Astrocyte of the cerebellum (primary cell): ENCODE measurements at places on chromosomes 5 and 9.

- peak; percentile 94 for DNase-seq
Observed at GRCh38 chr5:35129921-35130485, 82.3 kb upstream of the AGXT2 start.

DNA sequence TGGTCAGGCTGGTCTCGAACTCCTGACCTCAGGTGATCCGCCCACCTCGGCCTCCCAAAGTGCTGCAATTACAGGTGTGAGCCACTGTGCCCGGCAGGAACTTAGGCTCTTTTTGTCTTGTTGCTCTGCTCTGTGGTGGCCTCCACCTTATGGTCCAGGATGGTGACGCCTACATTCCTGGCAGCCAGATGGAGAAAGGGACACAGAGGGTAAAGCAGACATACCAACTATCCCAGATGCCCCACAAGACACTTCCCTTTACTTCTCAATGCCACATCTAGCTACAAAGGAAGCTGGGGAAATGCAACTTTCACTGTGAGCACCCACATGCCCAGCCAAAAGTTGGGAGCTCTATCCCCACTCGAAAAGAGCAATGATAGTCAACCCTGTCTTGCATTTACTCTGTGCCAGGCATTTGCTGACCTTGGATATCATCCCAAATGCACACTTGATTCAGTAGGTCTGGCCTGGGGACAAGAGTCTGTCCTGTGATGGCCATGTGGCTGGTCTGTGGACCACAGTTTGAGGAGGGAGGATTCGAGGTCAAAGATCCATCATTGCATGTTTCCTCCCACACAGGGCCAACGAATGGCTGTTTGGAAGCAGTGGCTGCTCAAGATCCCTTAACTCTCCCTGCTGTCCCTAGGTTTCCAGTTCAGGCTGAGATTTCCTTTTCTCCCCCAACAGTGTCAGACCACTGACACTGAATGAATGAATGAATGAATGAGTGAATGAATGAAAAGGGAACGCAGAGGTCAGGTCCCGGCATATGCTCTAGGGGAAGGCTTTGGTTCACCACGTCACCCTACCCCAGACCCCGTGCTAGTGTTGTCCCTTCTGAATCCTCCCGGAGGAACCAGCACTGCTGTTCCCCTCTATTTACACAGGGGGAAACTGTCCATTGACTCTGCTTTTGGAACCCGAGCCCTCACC, 1.4 kb upstream of the ERGIC1 start:
- DNase-seq = no peak

GRCh38 chr5:81165493-81166119, 67.5 kb upstream of the CKMT2 start:
- DNase-seq = peak; percentile 71

- no peak for DNase-seq
Observed at GRCh38 chr9:80994892-80995291, 694.5 kb downstream of the TLE1 start.

GRCh38 chr5:61202213-61202612, 39.9 kb upstream of the SMIM15 start:
- no peak for DNase-seq

- DNase-seq = no peak
Observed at GRCh38 chr5:111083323-111083722, 8.8 kb upstream of the WDR36 start.

GRCh38 chr5:3262451-3262850, 333.2 kb upstream of the IRX1 start:
- DNase-seq = no peak

- no peak for DNase-seq
Observed at GRCh38 chr9:107008011-107008410, 145.0 kb downstream of the ZNF462 start.

GRCh38 chr9:102985162-102985895, 9.8 kb upstream of the CYLC2 start:
- DNase-seq = no peak

- DNase-seq = no peak
Observed at GRCh38 chr5:150325426-150325825, 22.7 kb upstream of the ARSI start.

GRCh38 chr5:83701886-83702285, 18.8 kb downstream of the HAPLN1 start:
- no peak for DNase-seq

DNA sequence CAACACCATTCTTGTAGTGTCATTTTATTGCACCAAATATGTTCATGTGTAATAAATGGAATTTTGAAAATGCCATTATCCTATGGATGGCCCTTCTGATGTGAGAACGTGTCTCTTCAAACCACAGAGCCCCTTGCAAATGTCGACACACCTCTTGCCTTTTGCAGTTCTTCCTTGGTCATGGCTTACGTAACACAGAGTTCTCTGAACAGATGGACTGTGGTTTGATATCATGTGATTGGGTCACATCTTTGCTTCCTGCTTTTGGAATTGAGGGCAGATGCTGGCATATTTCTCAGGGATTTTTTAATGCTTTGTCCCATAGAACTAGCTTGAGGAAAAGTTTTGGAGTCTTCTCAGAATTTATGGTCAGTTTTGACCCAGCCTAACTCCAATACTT, 4.6 kb downstream of the TGFBR1 start:
- no peak for DNase-seq

- no peak for DNase-seq
Observed at GRCh38 chr9:120242116-120242811, 337.7 kb downstream of the CDK5RAP2 start.

GRCh38 chr9:35490155-35490909, 421 bp downstream of the RUSC2 start:
- no peak for DNase-seq

DNA sequence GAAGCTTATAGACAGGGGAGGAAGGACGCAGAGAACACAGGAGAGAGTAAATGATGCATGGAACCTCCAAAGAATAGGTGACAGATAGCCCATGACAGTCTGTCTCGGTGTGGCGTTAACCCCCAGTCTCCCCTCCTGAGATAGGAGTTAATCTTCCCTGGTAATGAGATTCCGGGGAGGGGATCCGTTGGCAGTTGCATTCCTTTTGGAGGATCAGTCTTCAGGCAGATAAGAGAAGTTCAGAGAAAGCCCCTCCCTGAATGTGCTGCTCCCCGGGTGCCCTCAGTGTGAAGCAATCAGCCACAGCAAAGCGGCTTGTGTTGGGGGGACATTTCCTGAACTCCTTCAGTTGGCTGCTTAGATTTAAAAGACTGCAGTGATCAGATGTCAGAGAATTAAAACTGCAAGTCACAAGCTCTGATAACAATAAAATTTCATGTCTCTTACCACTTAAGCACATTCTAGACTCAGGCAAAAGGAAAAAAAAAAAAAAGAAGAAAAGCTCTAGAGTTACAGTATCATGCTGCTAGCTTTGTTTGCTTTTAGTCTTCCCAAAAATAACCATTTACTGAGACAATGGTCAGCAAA, 121.1 kb downstream of the EGFLAM start:
- no peak for DNase-seq

- DNase-seq = no peak
Observed at GRCh38 chr5:31413030-31413812, 118.7 kb downstream of the DROSHA start.

GRCh38 chr5:54563083-54563761, 45.7 kb downstream of the SNX18 start:
- no peak for DNase-seq

GRCh38 chr5:52995095-52995494, 5.9 kb downstream of the ITGA2 start:
- no peak for DNase-seq

- DNase-seq = no peak
Observed at GRCh38 chr9:117548556-117548955, 133.7 kb upstream of the ASTN2 start.

DNA sequence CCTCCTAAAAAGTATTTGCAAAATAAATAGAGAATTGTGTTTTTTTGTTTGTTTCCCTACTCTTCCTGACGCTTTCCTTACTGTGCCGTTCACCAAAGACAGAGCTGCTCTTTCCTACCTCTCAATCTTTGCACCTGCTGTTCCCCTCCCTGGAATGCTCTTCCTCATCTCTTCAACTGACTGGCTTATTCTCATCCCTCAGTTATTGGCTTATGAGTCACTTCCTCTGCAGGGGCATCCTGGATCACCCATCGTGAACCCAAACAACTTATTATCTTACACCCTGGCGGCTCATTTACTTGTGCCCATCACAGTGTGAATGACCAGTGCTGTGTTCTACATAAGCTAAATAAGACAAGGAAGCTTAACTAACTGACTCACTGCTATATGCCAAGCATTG, 36.1 kb upstream of the CCNG1 start:
- DNase-seq = no peak

DNA sequence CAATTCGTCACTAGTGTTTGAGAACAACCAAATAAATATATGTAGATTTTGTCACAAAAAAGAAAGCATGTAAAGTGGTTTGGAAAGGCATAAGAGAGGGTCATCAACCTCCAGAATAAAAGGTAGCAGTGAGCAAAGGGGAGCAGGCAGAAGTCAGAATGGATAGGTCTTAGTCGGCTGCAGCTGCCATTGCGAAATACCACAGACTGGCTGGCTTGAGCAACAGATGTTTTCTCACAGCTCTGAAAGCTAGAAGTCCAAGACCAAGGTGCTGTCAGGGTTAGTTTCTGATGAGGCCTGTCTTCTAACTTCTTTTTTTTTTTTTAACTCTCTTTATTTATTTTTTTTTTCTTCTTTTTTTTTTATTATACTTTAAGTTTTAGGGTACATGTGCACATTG, 208.1 kb upstream of the PIK3R1 start:
- DNase-seq = peak; percentile 69

GRCh38 chr5:11062397-11062796, 301.4 kb upstream of the DAP start:
- peak; percentile 60 for DNase-seq

- no peak for DNase-seq
Observed at GRCh38 chr5:57576317-57576716, 93.7 kb upstream of the ACTBL2 start.

DNA sequence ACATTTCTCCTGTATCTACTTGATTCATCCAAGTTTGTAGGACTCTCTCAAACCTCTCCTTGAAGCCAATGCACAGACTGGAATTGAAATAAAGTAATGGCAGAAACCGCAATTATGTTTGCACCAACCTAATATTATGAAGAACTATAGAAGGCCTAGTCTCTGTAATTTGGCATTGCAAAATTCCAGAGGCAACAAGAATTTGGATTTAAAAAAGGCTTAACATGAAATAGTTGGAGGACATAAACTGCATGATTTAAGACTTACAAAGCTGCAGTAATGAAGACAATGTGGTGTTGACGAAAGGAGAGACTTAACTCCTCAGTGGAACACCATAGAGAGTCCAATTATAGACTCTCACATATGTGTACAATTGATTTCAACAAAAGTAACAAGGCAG, 117.8 kb upstream of the MINAR2 start:
- DNase-seq = no peak

GRCh38 chr9:137783521-137783920, 94.1 kb upstream of the CACNA1B start:
- no peak for DNase-seq

GRCh38 chr9:87122947-87123685, 175.8 kb upstream of the GAS1 start:
- no peak for DNase-seq

DNA sequence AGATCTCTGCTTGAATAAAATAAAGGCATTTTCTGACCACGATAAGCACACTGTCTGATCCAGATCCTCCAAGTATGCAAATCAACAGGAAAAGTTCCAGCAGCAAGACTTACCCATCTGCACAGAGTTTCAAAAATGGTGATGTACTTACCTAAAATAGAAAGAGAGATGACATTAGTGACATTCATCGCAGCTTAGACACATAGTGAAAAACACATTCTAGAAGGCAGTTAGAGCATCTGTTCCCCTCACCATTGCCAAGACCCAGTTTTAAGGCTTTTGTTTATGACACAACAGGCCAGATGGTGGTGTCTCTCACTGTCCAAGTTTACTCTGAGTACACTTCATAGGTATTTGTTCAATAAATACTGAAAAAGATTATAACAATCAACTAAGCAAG, 207.7 kb downstream of the PDE4D start:
- no peak for DNase-seq

DNA sequence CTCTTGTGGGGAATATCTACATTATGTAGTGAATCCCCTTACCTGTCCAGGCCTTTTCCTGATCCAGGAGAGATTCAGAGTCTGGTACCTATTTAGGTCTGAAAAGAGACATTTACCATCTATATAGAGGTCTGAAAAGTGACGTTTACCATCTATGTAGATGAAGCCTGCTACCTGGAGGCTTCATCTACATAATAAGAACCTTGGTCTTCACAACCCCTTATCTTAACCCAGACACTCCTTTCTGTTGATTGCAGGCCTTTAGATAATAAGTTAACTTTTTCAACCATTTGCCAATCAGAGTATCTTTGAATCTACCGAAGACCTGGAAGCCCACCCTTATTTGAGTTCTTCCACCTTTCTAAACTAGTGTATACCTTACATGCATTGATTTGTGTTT, 113.0 kb upstream of the DMRT1 start:
- DNase-seq = no peak

GRCh38 chr5:6448622-6449464, at the start of gene UBE2QL1:
TSS of gene UBE2QL1 (plus strand) at chr5:6448859. CDS start at chr5:6448894, 35 bp downstream.
- no peak for DNase-seq

DNA sequence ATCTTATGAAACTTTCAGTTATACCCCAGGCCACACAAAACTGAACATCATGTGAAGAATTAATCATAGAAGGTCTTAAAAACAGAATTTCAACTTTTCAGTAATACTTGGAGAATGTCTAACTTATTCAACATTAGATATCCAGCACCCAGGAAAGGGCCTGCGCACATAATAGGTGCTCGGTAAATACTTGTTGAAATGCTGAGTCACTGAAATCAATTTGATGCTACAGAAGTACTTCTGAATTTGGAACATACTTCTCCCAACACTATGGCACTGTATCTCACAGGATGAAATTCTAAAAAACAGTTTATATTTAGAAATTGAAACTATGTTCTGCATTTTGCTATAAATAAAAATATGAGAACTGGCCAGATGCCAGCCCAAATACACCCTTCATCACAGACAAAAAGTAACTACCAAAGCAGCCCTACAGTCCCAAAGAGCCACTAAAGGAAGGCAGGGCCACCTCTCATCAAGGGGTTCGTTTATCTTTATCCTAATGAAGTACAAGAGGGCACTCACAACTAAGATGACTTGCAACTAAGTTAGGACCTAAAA, 26.5 kb downstream of the MRPS27 start:
- no peak for DNase-seq

- DNase-seq = no peak
Observed at GRCh38 chr9:35813434-35814105, 1.3 kb downstream of the HINT2 start.

GRCh38 chr9:109805050-109805449, 25.1 kb downstream of the PALM2AKAP2 start:
- DNase-seq = no peak

GRCh38 chr5:68350176-68350575, 134.6 kb downstream of the PIK3R1 start:
- DNase-seq = no peak

GRCh38 chr9:96040591-96041461, 165.3 kb downstream of the ERCC6L2 start:
- no peak for DNase-seq

- no peak for DNase-seq
Observed at GRCh38 chr5:400282-401145, 42.5 kb upstream of the EXOC3 start.

DNA sequence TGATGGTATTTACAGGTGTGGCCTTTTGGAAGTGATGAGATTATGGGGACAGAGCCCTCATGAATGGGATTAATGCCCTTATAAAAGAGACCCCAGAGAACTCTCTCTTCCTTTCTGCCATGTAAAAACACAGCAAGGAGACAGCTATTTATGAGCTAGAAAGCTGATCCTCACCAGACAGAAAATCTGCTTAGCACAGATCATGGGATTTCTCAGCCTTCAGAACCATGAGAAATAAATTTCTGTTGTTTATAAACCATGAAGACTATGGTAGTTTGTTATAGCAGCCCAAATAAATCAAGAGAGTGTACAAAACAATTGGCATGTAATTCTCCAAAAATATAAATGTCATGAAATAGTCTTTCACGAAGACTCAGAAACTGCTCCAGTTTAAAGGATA, 211.0 kb downstream of the PDE4D start:
- DNase-seq = no peak
